Body of pancreas (tissue), 4 donors: ENCODE measurements at places on chromosomes 3 and 15. TPM values are rescaled to one million over a fixed set of nuclear protein-coding genes. Genes with fewer than 3 reads are reported as not detected.

- no peak overlapping the region for H3K27ac ChIP-seq
- H3K4me1 ChIP-seq: no peaks in the 10 kb centered on the region
- no peaks in the 10 kb centered on the region for H3K27me3 ChIP-seq
Observed at GRCh38 chr3:129526121-129526900, 2.1 kb upstream of the RHO start.

DNA sequence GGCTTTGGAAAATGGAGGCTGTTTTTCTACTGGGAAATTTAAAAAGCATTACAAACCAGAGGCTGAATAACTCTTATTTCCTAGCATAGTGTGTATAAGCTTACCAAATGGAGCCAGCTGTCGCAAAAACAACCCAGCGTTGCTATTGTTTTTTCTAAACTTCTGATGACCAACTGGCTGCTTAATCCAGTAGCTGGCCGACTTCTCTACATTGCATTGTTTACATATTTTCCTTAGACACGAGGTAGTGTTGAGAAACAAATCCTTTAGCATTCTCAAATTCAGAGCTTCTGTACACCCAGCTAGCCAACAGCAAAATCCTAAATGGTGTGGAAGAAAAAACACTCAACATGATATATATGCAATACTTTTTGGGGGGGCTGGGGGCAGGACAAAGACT, 161.0 kb upstream of the ADAMTS9 start:
- no peak overlapping the region for H3K27ac ChIP-seq
- no peaks in the 10 kb centered on the region for H3K27me3 ChIP-seq
- DNase-seq: no peak
- H3K4me3 ChIP-seq: no peak overlapping the region
- H3K36me3 ChIP-seq: no peaks in the 10 kb centered on the region

DNA sequence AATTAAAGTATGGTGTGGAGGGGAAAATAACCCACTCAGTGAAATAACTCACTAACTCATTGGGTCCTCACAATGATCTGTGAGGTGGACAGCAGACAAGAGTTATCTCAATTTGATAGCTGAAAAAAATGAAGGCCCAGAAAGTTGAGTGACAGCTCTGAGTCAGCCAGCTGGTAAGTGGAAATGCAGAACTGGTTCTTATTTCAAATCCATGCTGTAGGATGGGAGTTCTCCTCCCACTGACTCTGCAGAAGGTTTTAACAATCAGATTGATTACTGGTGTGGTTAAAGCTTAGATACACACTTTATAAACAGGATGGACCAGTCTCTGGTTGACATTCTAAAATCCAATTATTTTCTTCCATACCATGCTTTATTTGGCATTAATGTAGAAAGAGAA, 87.0 kb upstream of the LMOD3 start:
- no peak for DNase-seq
- H3K4me1 ChIP-seq: peaks cover 8% of the 10 kb centered on the region
- H3K36me3 ChIP-seq: no peaks in the 10 kb centered on the region
- H3K27me3 ChIP-seq: no peaks in the 10 kb centered on the region
- H3K27ac ChIP-seq: no peak overlapping the region

DNA sequence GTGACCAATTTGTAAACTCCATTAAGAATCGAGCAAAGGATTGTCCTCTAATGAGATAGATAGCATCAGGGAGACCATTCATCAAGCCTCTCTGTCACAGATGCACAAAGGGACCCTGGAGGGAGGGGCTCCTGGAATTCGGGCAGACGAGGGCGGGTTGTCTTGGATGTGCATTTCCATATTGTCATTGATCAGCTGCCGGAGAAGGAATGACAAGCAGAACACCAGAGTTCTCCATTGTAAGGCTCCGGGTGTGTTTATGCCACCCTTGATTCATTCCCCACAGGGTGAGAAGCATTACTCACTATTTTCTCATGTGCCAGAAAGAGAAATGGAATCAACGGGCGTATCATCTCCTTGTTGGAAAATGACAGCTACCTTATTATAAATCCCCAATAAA, 167.5 kb downstream of the EBLN2 start:
- DNase-seq: no peak
- H3K27ac ChIP-seq: no peak overlapping the region
- H3K36me3 ChIP-seq: no peaks in the 10 kb centered on the region
- no peak overlapping the region for H3K4me3 ChIP-seq
- no peaks in the 10 kb centered on the region for H3K4me1 ChIP-seq

The CD86 gene
- total RNA-seq: 7.6 TPM
